ENCODE measurements at places on chromosomes 13 and 19.
A peak's percentile ranks its signal among the peaks of the same experiment; 100 is the strongest.

GRCh38 chr13:50106559-50106958 is 91.3 kb downstream of the KCNRG start:
- no peak for DNase-seq

DNA sequence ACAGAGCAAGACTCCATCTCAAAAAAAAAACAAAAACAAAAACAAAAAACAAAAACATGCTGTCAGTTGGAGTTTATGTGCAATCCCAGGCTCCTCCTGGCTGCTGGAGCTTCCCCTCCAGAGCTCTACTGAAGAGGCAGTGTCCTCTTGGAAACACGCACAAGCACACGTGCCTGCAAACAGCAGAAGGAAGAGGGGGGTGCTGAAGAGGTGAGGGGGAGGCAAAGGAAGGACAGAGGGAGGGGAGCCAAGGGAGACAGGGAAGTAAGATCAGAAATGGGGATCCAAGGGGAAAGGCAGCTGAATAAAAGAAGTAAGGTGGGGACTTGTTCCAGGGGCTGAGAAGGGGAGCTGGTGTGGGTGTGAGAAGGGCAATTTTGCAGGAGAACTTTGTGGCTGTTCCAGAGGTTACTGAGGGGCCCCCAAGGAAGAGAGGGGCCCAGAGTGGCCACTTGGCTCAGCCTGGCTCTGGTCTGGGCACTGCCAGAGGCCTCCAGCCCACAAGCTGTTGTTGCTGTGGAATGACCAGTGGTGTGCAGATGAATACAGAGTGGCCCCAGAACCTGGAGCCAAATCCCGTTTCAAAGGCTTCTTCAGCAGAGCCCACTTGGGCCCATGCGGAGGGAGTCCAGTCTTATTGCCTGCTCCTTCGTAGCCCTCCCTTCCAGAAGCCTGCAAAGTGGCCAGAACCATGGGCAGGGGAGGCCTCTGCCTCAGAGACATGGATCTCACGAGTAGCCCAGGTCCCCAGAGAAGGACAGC is 34.4 kb downstream of the LYL1 start:
- DNase-seq: no peak

- DNase-seq: no peak
Measured at GRCh38 chr13:46643165-46643777, 90.3 kb downstream of the LRCH1 start.

GRCh38 chr13:45511310-45512097 is 46.8 kb downstream of the COG3 start:
- DNase-seq: peak; percentile 59

DNA sequence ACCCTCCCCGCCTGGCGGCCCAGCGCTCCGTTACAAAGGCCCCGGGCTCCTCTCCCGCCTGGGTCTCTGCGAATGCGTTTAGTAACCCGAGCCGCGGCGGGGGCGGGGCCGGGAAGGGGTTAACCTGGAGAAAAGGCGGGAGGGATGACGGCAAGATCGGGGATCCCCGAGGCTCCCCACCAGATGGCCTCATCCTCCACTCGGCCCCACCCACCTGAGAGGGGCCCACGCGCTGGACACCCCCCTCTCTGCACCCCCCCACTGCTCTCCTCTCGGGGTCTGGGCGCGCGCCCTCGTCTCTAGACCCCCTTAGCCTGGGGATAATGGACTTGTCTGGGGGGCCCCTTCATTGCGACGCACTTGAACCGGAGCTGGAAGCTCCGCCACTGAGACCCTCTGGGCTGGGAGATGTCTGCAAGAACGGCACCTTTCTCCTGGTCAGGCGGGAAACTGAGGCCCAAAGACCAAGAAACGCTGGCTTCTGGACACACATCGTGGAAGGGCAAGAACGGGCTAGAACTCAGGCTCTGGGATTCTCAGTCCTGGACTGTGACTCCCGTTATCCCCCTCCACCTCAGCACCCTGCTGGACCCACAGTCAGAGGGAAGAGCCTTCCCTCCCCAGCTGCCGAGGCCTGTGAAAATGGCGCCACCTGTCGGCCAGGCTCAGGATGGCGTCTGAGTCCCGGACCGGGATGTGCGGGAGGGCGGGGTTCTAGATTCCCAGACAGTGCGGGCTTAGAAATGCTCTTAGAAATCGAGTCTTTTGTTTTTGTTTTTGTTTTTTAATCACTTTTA is 2.9 kb upstream of the LTBP4 start:
- peak; percentile 91 for DNase-seq

GRCh38 chr13:108795841-108796240 is 166.4 kb downstream of the MYO16 start:
- peak; percentile 10 for DNase-seq

DNA sequence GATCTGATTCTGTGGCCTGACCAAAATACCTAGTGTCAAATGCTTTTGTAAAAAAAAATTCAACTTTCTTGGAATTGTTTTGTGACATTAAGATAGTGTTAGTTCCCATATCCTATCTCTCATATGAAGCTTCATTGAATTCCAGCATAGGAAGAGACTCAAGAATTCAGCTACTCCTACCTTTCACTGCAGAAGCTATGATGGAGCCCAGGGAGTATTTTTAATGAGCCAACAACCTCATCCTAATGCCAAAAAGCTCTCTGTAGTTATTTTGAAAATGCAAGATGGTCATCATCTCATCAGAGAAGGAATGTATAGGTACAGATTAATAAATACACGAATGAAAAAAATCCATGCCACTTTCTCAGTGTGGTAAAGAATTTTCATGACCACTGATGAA is 431.2 kb upstream of the SGCG start:
- no peak for DNase-seq

DNA sequence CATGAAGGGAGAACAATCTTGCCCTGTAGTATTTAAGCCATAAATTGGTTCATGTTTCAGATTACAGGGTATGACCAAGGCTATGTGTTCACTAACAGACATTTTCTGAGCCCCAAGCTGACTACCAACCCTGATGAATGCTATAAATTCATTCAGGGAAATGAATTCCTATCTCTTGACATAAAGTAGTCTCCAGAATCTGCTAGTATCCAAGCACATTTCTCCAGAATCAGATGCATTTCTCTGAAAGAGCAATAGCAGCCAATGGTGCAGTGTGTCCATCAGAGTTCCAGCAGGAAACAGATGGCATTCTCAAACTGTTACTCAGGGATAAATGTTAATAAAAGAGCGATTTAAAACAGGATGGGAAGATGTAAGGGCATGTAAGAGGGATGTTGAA is 226.4 kb downstream of the COG6 start:
- DNase-seq: peak; percentile 10

DNA sequence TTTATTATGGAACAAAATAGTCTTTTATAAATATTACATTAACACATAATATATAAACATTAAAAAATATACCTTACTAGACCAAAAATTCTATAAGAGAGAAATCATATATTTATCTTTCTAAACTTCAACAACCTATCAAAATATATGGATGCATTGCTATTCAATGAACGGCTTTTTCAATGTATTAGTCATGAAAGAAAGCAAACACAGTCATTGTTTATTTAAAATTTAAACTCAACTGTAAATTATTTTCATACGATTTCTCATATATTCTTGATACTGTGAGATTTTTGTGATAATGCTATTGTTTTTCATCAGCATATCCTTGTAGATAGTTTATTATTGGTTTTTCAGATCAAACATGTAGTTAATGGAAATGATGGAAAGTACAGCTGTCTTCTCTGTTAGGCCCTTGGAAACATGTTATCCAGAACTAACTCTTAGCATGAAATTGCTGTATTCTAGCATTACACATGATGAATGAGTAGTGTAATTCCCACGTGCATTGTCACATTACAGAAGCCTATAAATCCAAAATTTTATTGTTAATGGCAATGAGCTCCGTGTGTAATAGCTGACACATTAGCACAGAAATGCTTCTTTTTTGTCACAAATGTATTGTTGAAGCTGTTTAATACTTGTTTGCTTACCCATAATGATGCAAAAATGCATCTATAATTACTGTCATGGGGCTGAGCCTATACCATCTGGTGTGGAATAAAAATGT is 1639.9 kb downstream of the SLITRK5 start:
- no peak for DNase-seq

GRCh38 chr13:31111136-31111535 is 50.6 kb downstream of the HSPH1 start:
- DNase-seq: no peak

- no peak for DNase-seq
Measured at GRCh38 chr13:59538512-59538911, 625.2 kb downstream of the DIAPH3 start.

GRCh38 chr13:110874508-110874960 is 40.3 kb downstream of the ANKRD10 start:
- peak; percentile 96 for DNase-seq

GRCh38 chr19:11018763-11019162 is 57.9 kb downstream of the SMARCA4 start:
- DNase-seq: no peak

GRCh38 chr13:75173457-75174356 is 308.3 kb downstream of the TBC1D4 start:
- DNase-seq: no peak

- no peak for DNase-seq
Measured at GRCh38 chr13:35473206-35473775, 3.2 kb downstream of the MAB21L1 start.

- DNase-seq: no peak
Measured at GRCh38 chr13:31731921-31732320, 7.4 kb upstream of the RXFP2 start.

- no peak for DNase-seq
Measured at GRCh38 chr19:55473225-55474012, 3.0 kb upstream of the ZNF628 start.

DNA sequence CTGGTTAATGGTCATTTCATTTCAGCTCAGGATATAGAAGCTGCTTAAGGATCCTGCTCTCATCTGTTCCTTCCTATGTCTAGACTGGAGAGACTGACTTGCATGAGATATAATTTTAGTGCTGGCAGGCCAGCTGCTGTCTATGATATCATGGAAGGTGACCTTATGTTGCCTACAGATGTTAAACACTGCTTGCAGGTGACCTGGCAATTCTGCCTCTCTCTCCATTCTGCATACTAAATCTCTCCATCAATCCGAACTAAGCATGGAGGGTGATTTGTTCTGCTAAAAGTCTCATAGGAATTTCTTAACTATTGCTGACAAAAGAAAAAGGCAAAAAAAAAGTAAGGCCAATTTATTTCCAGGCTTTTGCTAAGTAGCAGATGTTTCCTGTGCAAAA is 81.0 kb downstream of the CCNA1 start:
- DNase-seq: no peak

DNA sequence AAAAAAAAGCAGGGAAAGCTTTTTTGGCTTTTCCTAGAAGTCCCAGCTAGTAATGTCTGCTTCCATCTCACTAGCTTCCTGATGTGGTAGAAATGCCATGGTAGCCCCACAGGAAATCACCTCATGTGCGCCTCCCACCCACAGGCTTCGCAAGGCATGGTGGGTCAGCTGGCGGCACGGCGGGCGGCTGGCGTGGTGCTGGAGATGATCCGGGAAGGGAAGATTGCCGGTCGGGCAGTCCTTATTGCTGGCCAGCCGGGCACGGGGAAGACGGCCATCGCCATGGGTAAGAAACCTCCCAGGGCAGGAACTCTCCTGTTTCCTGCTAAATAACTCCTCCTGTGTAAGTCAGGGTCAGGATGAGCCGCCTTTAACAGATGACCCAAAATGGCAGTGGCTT is 10.4 kb downstream of the RUVBL2 start:
- no peak for DNase-seq

Measured in GM03348 (cell line).